Breast epithelium (tissue), 4 donors: ENCODE measurements at places on chromosomes 12 and 14. TPM values are rescaled to one million over a fixed set of nuclear protein-coding genes. Genes with fewer than 3 reads are reported as not detected.

Gene POLE
- 36.5 TPM for total RNA-seq

Gene SPX
- 1.3 TPM for total RNA-seq

Gene GPX2
- 7.5 TPM for total RNA-seq

Gene SERPINA10
- total RNA-seq = not detected

Gene SLC38A4
- not detected for total RNA-seq

Gene INHBC
- total RNA-seq = not detected

Gene CCDC196
- total RNA-seq = not detected

Gene HSPB8
- 19.3 TPM for total RNA-seq

Gene HOXC4
- 1.8 TPM for total RNA-seq

Gene TGFB3
- 4.8 TPM for total RNA-seq
